ENCODE measurements at places on chromosomes 6 and 20.

DNA sequence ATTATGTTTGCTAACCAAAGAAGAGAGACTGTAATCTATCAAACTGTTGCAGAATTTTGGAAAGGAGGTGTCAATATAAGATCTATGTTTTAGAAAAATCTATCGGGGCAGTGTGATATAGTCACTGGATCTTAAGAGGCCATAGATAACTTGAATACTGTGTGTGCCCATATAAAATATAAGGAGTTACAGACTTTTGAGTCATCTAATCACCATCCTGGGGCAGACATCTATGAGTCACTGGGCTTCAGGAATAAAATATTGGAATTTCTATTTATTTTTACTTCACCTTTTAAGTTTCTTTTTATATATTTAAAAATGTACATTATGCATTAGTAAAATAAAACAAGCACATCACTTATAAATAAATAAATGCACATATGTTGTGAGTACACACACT, 509.3 kb upstream of the MAN1A1 start:
- DNase-seq, result peak; percentile 19

- DNase-seq, result no peak
These were observed 36.7 kb upstream of the CCN6 start for GRCh38 chr6:112017169-112017568.

DNA sequence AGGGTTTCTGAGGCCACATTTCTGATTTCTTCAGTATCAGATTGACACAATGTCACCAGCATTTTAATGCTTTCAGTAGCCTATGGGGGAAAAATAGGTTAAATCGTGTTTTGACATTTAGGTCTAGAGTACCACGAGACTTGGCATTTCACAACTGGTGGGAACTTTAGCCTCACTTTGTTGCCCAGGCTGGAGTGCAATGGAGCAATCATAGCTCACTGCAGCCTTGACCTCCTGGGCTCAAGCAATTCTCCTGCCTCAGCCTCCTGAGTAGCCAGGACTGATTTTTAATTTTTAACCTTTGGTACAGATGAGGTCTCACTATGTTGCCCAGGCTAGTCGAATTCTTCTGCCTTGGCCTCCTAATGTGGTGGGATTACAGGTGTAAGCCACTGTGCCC, 11.0 kb upstream of the ARMH2 start:
- DNase-seq, result no peak

GRCh38 chr20:47778398-47779354, 6.6 kb downstream of the SULF2 start:
- DNase-seq, result no peak

GRCh38 chr6:31025595-31025994, 15.3 kb downstream of the MUC22 start:
- DNase-seq, result no peak

- DNase-seq, result no peak
These were observed 275.3 kb downstream of the TBC1D7 start for GRCh38 chr6:13053006-13053461.

DNA sequence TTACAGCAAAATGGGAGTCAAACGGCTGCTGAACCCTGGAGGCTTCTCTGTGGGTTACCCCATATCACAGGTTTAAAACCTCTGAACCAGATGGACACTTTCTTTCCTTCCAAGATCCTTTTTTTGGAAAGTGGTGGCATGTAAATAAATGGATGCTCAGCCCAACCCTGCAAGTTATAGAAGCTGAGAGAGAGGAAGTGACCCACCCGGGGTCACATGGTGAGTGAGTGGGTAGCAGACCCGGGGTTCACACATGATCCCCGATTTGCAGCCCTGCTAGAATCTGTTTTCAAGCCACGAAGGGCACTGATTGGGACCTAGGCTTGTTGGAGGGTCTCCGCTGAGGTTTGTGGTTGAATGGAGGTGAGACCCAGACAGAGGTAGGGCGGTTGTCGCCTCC, 32.0 kb downstream of the SIRPA start:
- no peak for DNase-seq

DNA sequence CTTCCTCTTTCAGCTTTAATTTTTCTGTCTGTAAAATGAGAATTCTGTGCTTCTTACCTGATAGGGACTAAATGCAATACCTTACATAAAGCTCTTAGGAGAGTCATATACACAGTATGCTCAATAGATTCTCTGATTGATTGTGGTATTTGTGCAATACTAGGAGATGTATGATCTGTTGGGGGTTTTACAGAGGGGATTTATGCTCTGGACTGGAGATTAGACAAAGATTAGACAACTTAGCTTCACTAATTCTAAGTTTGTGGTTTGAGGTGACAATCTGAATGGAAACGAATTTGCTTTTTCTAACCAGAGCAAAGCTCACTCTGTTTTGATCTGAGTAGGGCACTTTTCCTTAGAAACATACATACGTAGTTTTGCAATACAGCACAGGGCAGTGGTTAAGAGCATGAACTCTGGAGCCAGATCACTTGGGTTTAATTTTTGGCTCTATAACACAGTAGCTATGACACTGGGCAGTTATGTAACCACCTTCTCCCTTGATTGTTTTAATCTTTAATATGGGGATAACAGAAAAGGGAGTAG, 126.2 kb downstream of the RNF144B start:
- DNase-seq, result no peak

GRCh38 chr20:62773845-62774714, 22.2 kb upstream of the MRGBP start:
- no peak for DNase-seq

GRCh38 chr20:46351357-46352058, 43.2 kb upstream of the CDH22 start:
- no peak for DNase-seq

- peak; percentile 81 for DNase-seq
These were observed 14.7 kb downstream of the DSE start for GRCh38 chr6:116385459-116385802.

- no peak for DNase-seq
These were observed 12.1 kb downstream of the TMEM181 start for GRCh38 chr6:158571826-158572652.

GRCh38 chr20:45840700-45841198, 7.2 kb downstream of the SNX21 start:
- DNase-seq, result no peak

- DNase-seq, result no peak
These were observed 14.4 kb downstream of the GSS start for GRCh38 chr20:34941226-34941625.

GRCh38 chr6:18160911-18161310, 5.7 kb downstream of the KDM1B start:
- no peak for DNase-seq

- DNase-seq, result peak; percentile 11
These were observed 41.9 kb upstream of the CTNNBL1 start for GRCh38 chr20:37651932-37652331.

GRCh38 chr6:100664274-100665040, 199.7 kb upstream of the SIM1 start:
- peak; percentile 34 for DNase-seq

DNA sequence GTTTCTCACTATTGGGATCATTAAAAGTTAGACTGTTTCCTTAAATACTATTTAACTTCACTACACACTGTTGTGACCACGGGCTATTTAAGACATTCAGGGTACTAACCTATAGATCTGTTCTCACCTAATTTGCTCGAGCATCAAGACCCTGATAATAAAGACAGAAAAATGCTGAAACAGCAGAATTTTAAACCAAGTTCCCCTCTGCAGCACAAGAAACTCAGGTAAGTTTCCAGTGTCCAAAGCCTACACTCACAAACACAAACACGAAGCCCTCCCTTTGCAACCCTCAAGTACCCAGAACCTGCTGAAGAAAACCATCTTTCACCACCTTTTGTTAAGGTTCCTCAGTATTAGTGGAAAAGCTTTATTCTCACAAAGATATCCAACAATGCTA, 4.0 kb downstream of the SNX5 start:
- no peak for DNase-seq

- DNase-seq, result peak; percentile 96
These were observed 9.4 kb downstream of the MAS1 start for GRCh38 chr6:159899994-159900745.

DNA sequence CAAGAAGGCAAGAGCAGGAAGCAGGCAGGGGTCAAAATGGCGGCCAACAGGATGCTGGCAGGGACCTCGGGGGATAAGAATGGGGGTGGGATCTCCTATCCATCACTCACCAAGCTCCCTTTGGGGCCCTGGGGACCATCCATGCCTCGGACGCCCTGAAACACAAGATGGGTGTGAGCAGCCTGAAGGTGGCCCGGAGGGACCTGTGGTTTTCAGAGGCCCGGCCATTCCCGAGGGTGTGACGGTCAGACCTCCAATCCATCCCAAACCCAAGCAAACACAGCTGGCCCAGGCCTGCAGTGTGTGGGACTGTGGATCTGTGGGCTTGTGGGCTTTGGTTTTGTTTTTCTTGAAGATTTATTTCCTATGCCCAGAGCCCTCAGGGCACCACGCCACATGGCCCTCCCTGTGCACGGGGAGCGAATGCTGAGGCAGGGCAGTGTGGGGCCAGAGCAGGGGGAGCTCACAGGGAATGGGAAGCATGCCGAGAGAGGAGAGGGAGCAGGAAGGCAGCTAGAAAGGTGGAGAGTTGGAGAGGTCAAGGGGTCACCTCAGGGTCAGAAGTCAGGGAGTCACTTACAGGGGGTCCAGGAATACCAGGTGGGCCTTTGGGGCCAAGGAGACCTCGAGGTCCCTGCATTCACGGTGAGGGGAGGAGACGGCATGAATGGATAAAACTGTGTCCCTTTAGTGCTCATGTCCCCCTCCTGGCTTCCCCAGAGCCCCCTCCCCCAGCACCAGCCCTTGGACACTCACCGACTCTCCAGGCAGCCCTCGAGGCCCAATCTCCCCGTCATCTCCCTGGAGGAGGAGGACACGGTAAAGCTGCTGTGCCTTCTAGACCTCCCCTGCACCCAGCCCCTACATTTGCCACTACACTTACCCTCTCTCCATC, 14.5 kb downstream of the COL11A2 start:
- DNase-seq, result no peak

- DNase-seq, result peak; percentile 69
These were observed 77.7 kb downstream of the ELOVL4 start for GRCh38 chr6:79869600-79870084.

- peak; percentile 73 for DNase-seq
These were observed 7.2 kb downstream of the HLA-DMB start for GRCh38 chr6:32933661-32934085.

DNA sequence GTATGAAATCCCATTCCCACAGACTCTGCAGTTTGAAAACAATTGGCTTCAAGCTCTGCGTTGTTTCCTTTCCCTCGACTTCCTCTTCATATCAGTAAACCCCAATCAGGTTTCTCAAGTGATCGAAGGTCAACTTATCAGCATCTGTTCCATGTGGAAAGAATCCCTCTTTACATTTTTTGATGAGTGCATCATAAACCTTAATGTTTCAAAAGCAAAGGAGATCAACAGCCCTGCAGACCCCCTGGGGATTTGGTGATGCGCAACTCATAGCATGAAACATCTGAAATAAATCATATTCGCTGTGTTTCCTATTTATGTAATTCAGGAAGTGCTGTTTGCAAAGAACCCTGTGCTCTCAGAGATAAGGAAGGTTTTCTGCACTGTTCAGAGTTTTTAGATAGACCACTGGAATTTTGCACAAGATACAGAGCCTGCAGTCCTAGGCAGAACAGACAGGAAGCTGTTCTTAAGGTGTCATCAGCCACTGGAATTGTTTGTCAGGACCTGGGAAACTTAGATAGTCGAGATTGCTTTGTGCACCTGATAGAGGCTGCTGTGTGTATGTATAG, 216.0 kb downstream of the HIVEP2 start:
- peak; percentile 91 for DNase-seq

DNA sequence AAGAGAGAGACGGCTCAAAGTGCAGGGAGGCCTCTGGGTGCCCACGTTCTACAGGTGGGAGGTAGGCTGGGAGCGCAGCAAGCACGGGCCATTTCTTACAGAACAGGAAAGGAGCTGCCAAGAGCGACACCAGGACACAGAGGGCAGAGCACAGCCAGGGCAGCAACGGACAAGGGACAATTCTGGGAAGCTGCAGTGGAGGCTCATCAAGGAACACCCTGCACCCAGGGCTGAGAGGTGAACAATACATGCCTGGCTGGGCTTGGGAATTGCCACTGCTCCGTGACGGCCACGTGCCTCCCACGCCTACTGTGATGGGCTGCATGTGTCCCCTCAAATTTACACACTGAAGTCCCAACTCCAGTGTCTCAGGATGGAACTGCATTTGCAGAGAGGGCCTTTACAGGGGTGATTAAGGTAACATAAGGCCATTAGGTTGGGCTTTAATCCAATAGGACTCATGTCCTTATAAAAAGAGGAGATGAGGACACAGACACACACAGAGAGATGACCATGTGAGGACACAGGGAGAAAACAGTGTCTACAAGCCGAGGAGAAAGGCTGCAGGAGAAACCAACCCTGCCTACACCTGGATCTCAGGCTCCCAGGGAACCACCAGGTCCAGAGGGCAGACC, 13.6 kb downstream of the SERPINB6 start:
- DNase-seq, result no peak

GRCh38 chr20:43383026-43383795, 74.5 kb upstream of the SRSF6 start:
- peak; percentile 66 for DNase-seq

GRCh38 chr20:49646126-49646525, 67.6 kb downstream of the B4GALT5 start:
- peak; percentile 77 for DNase-seq

DNA sequence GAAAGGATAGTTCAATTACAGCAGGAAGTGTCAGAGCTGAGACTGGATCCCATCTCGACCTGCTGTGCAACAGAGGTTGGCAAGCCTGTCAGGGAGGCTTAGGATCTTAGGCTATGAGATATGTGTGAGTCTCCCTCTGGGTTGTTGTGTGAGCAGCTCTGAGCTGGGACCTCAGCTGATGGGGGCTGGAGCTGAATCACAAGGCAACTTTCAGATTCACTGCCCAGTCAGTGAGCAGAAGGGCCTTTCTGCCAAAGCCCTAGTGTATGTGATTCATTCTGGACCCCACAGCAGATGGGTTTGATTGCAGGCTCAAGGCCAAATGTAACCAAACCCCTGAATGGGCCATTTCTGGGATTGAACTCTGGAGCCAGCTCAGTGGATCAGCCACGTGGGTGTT, 4.5 kb downstream of the PI3 start:
- DNase-seq, result no peak

- DNase-seq, result no peak
These were observed 30.9 kb upstream of the CD83 start for GRCh38 chr6:14086701-14087100.

- DNase-seq, result no peak
These were observed 5.7 kb upstream of the TIAM2 start for GRCh38 chr6:154989448-154989847.

DNA sequence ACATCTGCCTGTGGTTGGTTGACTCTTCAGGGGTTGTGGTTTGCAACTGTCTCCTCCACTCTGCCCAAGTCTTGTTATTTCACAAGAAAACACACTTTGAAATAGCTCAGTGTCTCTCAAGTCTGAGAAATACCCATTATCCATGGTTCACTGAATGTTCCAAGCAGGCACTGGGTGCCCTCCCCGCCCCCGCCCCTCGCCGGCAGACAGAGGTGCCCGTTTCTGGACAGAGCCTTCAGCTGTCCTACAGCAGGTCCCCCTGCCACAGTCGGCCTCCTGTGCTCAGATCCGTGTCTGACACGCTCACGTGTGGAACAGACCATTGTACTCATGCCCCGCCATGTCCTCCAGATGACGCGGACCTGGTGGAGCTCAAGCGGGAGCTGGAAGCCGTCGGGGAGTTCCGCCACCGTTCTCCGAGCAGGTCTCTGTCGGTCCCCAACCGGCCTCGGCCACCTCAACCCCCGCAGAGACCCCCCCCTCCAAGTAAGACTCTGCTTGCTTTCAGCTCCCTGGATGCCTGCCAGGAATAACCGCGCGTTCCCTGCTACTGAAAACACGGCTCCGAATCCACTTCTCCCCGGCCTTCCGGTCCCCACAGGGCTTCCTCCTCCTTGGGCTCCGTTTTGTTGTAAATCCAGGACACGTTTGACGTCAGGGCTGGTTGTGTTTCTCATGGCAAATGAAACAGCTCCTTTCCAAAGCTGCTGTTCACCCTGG, 81.4 kb downstream of the SERAC1 start:
- DNase-seq, result peak; percentile 48

Measured in fibroblast of skin of right biceps (primary cell).